ENCODE measurements at places on chromosomes 1 and 21. TPM values are rescaled to one million over a fixed set of nuclear protein-coding genes. Genes with fewer than 3 reads are reported as not detected.

DNA sequence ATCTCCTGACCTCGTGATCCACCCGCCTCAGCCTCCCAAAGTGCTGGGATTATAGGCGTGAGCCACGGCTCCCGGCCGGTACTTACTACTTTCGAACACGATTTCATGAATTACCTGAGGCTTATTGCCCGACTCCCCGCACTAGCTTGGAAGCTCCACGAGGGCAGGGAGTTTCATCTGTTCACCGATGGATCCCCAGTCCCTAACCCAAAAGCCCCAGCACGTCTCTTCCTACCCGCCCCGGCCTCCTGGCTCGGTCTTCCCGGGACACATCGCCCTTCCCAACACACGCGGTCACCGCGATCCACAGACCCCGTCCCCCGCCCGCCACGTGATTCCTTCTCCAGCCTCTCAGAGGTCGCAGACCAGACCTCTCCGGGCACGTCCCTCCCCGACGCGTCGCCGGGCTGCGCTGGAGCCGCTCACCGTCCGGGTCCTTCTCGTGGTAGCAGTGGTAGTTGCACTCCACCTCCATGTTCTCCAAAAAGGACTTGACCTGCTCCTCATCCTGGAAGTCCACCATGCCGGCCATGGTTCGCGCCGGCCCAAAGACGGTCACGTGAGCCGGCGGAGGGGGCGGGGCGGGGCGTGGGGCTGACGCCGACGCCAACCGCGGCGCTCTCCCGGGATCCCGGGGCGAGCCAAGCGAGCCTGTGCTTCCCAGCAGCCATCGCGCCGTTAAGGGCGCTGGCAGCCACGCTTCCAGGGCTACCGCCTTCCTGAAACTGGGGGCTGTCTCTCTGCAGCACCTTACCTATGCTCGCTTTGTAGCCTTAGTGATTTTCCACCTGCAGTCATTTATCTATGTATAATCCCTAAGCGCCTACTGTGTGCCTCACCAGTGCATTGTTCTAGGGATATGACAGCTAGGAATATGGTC is at the start of gene COA7:
TSS of gene COA7 (minus strand) at position 553 of the 880 bp plus-strand sequence. CDS start at position 532, 21 bp downstream.
- H3K4me3 ChIP-seq, result peak within 1 kb of the TSS; percentile 94
- peak; percentile 86 for DNase-seq
- peak within 1 kb of the TSS; percentile 94 for H3K27ac ChIP-seq
- peaks cover 14% of the 10 kb centered on the region for H3K4me1 ChIP-seq
- H3K27me3 ChIP-seq, result no peaks in the 10 kb centered on the region
- peaks cover 16% of the 10 kb centered on the region for H3K36me3 ChIP-seq

DNA sequence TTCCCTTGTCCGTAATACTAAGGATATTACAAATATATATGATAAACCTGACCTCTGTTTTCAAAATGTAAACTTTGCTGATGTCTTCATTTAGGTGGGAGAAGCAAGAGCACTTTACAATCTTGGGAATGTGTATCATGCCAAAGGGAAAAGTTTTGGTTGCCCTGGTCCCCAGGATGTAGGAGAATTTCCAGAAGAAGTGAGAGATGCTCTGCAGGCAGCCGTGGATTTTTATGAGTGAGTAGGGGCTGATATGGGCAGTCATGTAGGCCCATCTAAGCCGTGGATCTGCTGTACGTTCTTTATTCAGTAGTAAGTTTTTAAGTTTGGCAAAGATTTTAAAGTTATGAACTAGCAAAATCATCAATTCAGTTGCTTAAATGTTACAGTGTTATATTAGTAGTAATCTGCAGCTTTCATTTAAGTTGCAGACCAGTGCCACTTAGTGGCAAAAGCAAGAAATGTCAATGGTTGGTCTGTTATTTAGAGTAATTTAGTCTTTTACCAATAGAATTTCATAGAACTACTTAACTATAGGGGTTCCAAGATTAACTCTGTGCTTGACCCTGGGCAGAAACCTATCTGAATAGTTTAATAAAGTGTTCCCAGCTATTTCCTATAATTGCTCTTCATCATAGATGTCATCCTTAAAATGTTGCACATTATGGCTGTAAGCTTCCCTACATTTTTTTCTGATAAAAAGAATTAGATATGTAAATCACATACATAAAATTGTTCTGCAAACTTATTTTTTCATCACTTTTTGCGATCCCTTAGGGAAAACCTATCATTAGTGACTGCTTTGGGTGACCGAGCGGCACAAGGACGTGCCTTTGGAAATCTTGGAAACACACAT is 21.3 kb downstream of the GPSM2 start:
- H3K27me3 ChIP-seq, result no peaks in the 10 kb centered on the region
- H3K27ac ChIP-seq, result no peak overlapping the region
- no peak for DNase-seq
- no peak overlapping the region for H3K4me3 ChIP-seq

GRCh38 chr21:28473530-28474220 is 519.0 kb downstream of the LTN1 start:
- H3K27ac ChIP-seq, result no peak overlapping the region
- no peaks in the 10 kb centered on the region for H3K36me3 ChIP-seq
- no peaks in the 10 kb centered on the region for H3K27me3 ChIP-seq
- DNase-seq, result no peak
- H3K4me1 ChIP-seq, result peaks cover 4% of the 10 kb centered on the region
- H3K4me3 ChIP-seq, result no peak overlapping the region

SLFNL1 gene
- 0.14 TPM for total RNA-seq

B3GALT5 gene
- total RNA-seq, result 27.5 TPM

LCE1B gene
- total RNA-seq, result not detected

Data from type B pancreatic cell (in vitro differentiated cells).